ENCODE measurements at places on chromosomes 3 and 15. TPM values are rescaled to one million over a fixed set of nuclear protein-coding genes. Genes with fewer than 3 reads are reported as not detected.

Gene ITIH1
- polyA plus RNA-seq: not detected

Gene PLCL2
- 0.12 TPM for polyA plus RNA-seq

Gene EXD1
- polyA plus RNA-seq: 0.17 TPM

Gene ANKRD34C
- polyA plus RNA-seq: not detected

Gene FSIP1
- 1.2 TPM for polyA plus RNA-seq

Gene PCOLCE2
- 2.4 TPM for polyA plus RNA-seq

Gene MCF2L2
- 0.26 TPM for polyA plus RNA-seq

Gene MESD
- 22.3 TPM for polyA plus RNA-seq

Gene THUMPD3
- polyA plus RNA-seq: 42.6 TPM

Measured in keratinocyte (primary cell).